ENCODE measurements at places on chromosomes 5 and 9.

GRCh38 chr5:105448271-105448670 is 1885.7 kb upstream of the NUDT12 start:
- DNase-seq: no peak

GRCh38 chr5:82480331-82480730 is 202.2 kb upstream of the RPS23 start:
- no peak for DNase-seq

- DNase-seq: no peak
Observed at GRCh38 chr5:145478651-145479050, 356.5 kb downstream of the PRELID2 start.

- DNase-seq: no peak
Observed at GRCh38 chr9:130658893-130659698, 5.3 kb upstream of the PRDM12 start.

DNA sequence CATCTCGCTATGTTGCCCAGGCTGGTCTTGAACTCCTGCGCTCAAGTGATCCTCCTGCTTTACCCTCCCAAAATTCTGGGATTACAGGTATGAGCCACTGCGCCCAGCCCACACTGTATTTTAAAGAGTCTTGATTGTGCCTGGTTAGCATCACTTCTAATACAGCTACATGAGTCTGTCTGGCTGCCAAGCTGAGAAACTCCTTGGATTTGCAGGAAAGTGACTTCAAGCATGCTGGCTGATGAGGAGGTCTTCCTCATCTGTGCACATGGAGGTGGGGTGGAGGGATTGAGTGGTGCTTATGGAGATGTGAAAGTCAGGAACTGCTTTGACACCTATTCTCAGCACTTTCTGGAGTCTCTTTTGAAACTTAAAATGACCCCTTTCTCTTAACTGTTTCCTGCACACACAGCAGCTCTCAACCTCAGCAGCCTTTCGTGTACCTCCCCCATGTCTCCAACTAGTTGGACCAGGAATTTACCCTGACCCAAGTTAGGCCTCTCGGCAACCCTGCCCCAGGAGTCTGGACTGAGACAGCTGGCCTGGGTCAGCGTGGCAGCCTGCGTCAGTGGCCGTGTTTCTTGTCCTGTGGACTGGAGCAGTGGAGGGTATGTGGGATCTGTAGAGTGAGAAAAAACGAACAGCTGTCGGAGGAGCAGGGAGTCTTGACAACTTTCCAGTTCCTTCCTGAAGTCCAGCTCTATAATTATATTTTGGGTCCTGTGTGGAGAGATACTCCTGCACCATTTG is 72.5 kb downstream of the ACER2 start:
- no peak for DNase-seq

DNA sequence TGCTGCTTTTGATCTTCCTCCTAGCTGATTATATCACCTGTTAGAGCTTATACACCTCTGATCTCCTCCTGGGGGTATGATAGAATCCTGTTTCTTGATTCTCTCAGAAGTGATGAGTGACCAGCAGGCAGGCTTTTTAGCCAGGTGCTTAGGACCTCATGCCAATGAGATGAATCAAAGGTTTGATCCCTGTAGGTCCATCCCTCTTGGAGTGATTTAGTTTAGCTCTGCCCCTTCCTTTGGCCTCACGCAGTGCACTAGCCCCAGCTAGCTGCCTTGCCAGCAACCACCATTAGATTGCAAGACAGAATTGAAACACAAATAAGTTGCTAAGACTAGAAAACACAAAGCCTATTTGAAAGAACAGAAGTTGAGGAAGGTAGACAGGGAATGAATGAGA is 84.4 kb downstream of the ZSWIM6 start:
- no peak for DNase-seq

GRCh38 chr5:135218790-135219568 is 180.1 kb downstream of the MACROH2A1 start:
- no peak for DNase-seq

DNA sequence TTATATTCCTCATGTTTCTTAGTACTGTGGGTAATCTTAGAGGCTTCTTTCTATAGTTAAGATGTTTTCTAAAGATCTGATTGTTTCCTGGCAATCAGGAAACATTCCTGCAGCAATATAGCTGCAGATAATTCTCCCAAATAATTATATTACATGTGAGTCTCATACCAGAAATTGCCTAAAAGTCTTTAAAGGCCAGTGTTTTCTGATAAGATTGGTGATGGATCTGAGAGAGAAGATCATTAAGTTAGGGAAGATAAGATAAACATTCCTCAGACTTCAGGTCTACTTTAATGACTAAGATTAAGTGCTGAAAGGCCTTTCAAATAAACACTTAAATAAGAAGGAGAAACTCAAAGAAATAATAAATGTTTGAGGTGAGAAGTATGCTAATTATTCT is 107.7 kb upstream of the DAB2 start:
- DNase-seq: no peak

GRCh38 chr9:129759319-129759718 is 6.5 kb upstream of the PTGES start:
- DNase-seq: no peak

DNA sequence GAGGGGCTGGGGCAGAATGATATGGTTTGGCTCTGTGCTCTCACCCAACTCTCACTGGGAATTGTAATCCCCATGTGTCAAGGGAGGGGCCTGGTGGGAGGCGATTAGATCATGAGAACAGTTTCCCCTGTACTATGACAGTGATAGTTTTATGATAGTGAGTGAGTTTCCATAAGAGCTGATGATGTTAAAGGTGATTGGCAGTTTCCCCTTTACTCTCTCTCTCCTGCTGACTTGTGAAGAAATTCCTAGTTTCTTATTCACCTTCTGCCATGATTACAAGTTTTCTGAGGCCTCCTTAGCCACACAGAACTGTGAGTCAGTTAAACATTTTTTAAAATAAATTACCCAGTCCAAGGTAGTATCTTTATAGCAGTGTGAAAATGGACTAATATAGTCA is 120.4 kb upstream of the CDH9 start:
- no peak for DNase-seq

Measured in dermis microvascular lymphatic vessel endothelial cell (primary cell).